ENCODE measurements at places on chromosomes 6 and 20.
A peak's percentile ranks its signal among the peaks of the same experiment; 100 is the strongest.

GRCh38 chr20:1328680-1329330, at the start of gene SDCBP2:
TSS of gene SDCBP2 (minus strand) at chr20:1329139. CDS start at chr20:1320416, 8,723 bp downstream.
- no peak for DNase-seq

GRCh38 chr20:57659517-57660180, 39.4 kb upstream of the ZBP1 start:
- no peak for DNase-seq

DNA sequence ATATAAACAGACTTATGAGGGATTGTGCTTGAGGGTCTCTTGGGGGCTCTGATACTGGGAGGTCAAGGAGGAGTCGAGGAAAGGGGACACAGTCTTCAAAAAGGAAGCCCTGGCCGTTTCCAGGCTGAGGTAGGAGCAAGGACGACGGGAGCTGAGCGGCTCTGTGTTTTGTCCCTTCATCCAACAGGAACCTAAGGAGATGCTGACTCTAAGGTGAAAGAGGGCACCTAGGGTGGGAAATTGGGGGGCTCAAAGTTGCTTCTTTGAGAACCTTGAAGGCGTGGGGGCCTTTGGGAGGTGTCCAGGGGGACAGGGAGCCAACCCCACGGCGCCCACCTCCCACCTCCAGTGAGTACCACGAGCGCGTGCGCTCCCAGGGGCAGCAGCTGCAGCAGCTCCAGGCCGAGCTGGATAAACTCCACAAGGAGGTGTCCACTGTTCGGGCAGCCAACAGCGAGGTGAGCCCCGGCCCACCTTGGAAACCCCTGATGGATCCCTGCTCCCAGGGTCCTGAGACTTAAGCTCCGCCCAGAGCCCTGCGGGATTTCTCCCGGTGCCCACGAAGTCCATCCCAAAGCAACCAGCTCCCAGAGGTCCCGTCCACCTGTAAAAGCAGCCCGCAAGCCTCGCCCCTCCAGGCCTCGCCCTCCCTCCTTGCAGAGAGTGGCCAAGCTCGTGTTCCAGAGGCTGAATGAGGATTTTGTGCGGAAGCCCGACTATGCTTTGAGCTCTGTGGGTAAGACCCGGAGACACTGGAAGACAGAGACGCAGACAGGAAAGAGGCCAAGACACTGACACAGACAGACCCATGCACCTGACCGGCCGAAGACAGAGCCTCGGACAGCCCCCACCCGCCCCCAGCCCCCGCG, 2.9 kb downstream of the SPAG4 start:
- DNase-seq: peak; percentile 18

- peak; percentile 65 for DNase-seq
Measured at GRCh38 chr6:15897063-15897876, 231.6 kb upstream of the MYLIP start.

DNA sequence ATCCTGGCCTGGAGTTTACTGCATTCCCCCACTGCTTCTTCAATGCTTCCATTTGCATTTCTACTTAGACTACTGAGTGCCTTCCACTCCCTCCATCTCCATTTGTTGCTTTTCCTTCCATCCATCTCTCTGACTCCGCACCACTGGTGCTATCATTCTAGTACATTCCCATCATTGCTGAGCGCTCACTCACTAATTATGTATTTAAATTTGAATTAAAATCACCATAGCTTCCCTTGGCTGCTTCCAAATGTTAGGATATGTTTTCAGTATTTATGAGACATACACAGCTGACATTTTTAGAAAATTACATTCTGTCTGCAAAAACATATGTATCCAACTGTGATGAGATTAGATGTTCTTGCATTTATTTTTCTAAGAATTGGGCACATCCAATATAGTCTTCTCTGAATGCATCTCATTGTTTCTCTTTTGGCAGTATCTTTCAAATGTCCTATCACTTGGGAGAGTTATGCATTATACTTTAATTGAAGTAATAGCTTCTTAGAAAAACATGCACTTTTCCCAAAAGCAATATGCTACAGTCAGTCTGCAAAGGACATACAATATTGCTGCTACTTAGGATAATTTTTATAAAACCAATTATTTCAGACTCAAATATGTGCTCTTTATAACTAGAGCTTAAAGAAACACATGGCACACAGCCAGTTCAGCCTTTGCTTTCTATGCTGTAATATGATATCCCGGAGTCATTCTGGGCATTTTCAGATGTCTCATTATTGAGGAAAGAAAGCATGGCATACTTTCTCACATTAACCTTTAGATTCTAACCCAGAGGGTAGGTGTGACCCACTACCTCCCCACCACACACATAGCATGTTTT, 12.1 kb upstream of the COL21A1 start:
- peak; percentile 39 for DNase-seq

- DNase-seq: peak; percentile 98
Measured at GRCh38 chr6:148422085-148422484, 79.4 kb downstream of the SASH1 start.

- no peak for DNase-seq
Measured at GRCh38 chr6:148175550-148176188, 167.0 kb upstream of the SASH1 start.

- DNase-seq: no peak
Measured at GRCh38 chr20:32358883-32359632, 927 bp downstream of the ASXL1 start.
